ENCODE measurements at places on chromosomes 7 and 10.

DNA sequence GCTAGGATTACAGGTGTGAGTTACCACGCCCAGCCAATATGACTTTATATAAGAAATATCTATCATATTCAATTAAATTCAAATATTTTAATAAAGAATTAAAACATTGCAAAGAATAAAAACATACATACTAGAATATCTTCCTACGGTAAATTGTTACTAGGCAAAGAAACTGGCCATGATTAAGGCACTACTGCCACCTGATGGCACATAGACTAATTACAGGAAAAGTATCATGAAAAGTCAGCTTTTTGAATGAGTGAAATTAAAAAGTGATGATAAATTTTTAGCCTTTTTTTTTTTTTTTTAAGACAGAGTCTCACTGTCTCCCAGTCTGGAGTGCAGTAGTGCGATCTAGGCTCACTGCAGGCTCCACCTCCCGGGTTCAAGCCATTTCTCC is 30.9 kb downstream of the MRPS33 start:
- no peak for DNase-seq

- DNase-seq, result no peak
Measured at GRCh38 chr7:66699998-66700397, 40.5 kb upstream of the RABGEF1 start.

- DNase-seq, result no peak
Measured at GRCh38 chr7:140643416-140643815, 2.8 kb upstream of the DENND2A start.

GRCh38 chr10:123860209-123860608 is 31.4 kb downstream of the CPXM2 start:
- DNase-seq, result no peak

- DNase-seq, result no peak
Measured at GRCh38 chr7:39971924-39972323, 21.9 kb downstream of the CDK13 start.

GRCh38 chr10:27297844-27298521 is 57.4 kb upstream of the ACBD5 start:
- no peak for DNase-seq

- no peak for DNase-seq
Measured at GRCh38 chr10:76665029-76665428, 972.6 kb downstream of the KCNMA1 start.

GRCh38 chr10:124991835-124992234 is 49.9 kb downstream of the ZRANB1 start:
- no peak for DNase-seq

DNA sequence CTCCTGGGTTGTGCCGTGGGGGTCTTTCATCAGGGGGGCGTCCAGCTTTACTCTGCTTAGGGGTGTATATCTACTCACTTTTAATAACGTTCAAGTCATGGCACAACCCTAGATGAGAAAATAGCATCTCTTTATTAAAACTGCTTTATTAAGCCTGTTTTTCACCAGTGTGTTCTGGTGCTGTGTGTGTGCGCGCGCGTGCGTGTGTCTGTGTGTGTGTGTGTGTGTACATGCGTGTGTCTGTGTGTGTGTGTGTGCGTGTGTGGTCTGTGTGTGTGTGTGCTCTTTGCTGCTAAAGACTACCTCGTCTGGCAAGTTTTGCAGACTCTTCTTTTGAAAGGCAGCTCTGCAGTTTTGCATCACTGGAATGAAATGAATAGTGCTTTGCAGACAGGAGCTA is 390.9 kb upstream of the MKI67 start:
- DNase-seq, result no peak

DNA sequence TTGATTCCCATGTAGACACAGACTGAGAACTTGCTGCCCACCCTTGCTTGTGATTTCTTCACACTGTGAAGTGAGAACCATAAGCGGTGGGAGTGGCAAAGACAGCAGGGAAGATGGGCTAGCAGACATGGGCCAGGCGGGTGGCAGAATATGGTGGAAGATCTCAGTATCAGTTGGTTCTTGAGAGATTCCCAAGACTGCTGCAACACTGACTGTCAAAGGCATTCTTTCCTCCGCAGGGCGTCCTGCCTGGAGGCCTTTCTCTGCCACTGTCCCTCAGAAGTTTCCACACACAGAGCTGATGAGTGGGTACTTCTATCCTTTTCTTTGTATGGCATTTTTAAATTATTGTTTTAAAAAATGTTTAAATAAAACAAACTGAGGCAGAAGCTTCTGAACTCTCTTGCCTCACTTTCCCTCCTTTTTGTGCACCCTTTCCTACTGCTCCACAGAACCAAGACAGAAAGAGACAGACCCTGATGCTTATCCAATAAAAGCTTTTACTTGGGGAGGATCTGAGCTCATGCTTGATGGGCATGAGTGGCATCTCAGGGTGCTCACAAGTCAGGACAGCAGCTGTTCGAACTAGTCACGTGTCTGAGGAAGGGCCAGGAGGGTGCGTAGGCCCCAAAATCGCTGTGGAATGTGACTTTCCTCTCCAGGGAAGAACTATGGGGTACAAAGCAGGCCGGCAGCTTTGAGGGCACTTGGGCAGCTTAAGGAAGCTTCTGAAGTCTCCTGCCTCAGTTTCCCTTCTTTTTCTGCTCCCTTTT is 104.7 kb upstream of the PCGF5 start:
- no peak for DNase-seq

GRCh38 chr10:129741978-129742741 is 221.9 kb downstream of the EBF3 start:
- no peak for DNase-seq

GRCh38 chr7:44703921-44704320 is 44.7 kb upstream of the ZMIZ2 start:
- no peak for DNase-seq

DNA sequence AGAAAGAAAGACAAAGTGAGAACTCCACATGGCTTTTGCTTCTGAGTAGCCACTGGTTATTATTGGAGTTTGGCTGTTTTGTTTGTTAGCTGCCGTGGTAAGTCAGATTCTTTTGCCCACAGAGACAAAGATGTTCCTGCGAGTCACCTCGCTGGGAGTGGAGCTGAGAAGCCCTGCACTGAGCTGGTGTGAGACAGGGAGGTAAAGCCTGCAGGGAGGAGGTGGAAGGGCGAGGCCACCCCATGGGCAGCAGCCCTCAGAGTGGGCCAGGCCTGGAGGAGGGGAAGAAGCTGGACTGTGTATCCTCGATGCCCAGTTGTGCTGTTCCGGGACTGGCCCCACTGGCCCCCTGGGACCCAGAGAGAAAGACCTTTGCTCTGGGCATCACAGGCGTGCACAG is 14.3 kb upstream of the NOM1 start:
- no peak for DNase-seq

DNA sequence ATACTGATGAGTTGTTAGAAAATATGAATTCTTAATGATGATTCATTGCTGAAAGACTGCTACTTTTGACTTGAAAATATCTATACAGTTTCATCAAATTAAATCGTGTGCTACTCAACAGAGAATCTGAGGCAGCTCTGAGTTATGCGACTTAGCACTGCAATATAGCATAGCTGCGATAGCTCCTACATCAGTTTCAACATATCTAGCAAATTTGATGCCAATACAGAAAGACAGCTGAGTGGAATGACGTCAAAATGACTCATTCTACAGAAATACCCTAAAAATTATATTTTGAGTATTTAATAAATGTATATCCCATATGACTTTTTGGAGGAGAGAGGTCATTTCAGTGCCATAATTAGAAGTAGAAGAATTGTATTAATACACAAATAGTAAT is 1.1 kb upstream of the TARP start:
- DNase-seq, result no peak

DNA sequence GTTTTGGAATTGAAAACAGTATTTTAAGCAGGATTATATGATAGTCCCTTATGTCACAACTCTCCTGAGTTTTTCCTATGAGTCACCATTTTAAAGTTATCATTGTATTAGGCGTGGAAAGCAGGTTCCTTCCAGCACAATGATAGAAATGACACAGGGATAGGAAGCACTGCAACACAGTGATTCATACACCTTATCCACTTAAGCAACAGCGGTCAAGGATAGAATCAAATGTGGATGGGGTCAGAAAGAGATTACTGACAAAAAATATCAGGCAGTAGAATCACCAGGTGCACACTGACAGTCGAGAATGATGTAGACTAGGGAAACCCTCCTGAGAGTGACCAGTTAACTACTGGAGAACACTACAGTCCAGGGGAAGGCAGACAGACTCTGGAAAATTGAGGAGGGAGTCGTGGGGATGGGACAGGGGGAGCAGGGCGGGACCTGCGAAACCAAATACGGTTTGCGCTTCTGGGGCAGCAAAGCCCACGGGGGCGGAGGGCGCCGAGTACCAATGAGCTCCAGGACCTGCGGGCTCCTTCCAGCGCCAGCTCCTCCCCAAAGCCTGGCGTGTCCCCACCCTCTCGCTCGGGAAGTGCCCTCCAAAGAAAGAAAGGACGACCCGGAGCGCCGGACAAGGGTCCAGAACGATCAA is 479 bp downstream of the PNPLA8 start:
- no peak for DNase-seq

DNA sequence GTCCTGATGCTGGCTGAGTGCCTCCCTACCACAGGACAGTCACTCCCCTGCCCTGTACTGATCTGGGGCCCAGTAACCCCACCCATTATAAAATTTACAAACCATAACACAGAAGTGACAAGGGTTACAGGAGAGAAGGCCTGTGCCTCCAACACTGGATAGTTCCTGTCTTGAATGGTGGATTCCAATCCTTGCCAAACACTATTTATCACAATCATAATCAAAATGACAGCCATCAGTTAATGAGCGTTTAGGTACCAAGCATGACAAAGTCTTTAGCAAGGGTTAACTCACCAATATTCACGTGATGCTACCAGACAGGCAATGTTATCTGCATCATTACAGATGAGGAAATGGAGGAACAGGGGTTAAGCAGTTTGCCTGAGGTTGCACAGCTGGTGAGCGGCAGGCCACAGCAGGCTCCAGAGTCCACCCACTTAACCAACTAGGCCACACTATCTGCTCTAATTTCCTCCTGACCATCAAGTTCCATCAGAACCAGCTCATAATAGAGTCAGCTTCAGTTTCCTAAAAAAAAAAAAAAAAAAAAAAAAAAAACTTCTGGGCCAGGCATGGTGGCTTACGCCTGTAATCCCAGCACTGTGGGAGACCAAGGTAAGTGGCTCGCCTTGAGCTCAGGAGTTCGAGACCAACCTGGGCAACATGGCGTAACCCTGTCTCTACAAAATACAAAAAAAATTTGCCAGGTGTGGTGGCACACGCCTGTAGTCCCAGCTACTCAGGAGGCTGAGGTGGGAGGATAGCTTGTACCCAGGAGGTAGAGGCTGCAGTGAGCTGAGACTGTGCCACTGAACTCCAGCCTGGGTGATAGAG is 14.2 kb downstream of the PDLIM1 start:
- DNase-seq, result no peak

DNA sequence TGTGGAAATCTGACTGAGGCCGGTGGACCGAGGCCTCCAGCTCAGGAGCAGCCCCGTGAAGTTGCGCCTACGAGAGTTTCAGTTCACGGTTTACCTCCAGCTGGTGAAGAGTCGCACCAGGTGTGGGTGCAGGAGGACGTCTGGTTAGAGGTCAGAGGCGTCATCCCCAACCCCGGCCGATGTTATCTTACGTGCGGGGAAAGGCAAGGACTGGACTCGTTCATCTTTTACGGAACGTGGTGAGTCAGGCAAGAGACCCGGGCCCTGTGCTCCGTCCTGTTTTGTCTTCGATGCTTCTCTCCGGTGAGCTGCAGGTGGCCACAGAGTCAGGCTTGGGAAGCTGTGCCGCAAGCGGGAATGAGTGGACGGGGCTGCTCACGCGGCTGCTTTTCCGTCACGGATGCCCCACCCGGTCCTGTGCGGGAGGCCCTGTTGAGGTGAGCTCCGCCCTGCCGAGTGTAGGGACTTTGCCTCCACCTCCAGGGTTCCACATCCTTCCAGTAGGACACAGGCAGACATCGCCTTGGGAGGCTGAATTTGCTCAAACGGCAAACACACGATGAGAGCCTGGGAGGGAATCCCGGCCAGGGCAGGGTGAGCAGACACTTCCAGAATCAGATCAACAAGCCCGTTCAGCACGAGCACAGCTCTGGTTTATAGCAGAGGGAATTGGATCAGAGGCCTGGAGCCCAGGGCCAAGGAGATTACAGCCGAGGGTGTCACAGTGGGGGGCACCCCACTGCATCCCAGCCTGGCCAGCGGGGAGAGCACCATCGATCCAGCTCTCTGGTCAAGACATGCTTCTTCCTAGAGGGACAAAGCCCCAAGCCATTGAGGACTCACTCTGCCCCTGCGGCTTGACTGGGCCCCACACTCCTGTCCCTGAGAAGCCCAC is 50.1 kb upstream of the INPP5A start:
- DNase-seq, result no peak

DNA sequence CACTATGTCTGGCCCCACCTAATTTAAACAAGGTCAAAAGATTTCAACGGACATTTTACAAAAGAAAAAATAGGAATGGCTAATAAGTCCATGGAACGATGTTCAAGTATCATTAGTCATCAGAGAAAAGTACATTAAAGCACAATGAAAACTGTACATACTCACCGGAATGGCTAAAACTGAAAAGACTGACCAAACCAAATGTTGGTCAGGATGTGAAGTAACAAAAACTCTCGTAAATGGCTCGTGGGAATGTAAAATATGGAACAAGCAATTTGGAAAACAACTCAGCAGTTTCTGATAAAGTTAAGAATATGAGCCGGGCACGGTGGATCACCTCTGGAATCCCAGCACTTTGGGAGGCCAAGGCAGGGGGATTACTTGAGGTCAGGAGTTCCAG is 65.7 kb upstream of the PARD3 start:
- no peak for DNase-seq

DNA sequence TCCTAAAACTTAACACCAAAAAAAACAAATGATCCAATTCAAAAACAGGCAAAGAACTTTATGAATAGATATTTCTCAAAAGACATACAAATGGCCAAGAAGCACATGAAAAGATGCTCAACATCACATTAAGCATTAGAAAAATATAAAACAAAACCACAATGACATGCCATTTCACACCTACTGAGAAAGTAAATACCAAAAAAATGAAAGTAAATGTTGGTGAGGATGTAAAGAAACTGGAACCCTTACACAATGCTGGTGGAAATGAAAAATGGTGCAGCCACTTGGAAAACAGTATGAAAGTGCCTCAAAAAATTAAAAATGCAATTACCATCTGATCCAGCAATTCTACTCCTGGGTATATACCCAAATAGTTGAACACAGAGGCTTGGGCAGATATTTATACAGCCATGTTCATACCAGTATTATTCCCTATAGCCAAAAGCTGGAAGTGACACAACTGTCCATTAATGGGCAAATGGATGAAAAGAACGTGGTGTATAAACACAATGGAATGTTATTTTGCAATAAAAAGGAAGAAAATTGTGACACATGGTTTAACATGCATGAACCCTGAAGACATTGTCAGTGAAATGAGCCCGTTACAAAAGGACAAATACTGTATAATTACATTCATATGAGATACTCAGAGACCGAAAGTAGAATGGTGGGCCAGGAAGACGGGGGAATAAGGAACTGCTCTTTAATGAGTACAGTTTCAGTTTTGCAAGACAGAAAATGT is 89.0 kb downstream of the JMJD1C start:
- no peak for DNase-seq

GRCh38 chr10:76543655-76544054 is 1094.0 kb downstream of the KCNMA1 start:
- no peak for DNase-seq
